Psoas muscle (tissue), 8 donors: ENCODE measurements at places on chromosomes 16 and 17. TPM values are rescaled to one million over a fixed set of nuclear protein-coding genes. Genes with fewer than 3 reads are reported as not detected.

GRCh38 chr16:85936816-85937215, 37.9 kb downstream of the IRF8 start:
- peak; percentile 1 for DNase-seq

DNA sequence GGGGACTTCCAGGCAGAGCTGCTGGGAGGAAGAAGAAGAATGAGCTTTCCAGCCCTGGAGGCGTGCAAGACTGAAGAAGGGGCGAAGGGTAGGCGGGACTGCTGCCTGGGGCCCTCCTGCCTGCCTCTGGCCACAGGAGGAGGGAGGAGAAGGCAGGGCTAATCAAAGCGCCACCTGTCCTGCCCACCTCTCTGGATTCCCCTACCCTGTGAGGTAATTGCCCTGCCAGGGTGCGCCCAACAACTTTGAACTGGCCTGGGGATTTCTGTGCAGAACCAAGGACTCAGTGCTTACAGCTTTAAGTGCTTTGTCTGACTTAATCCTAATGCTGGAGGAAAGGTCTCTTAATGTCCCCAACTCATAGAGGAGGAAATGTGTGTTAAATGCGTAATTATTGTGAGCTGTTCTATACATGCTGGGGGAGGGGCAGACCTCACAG, at the start of gene NOXO1:
TSS of gene NOXO1 (minus strand) at position 72 of the 439 bp plus-strand sequence. CDS start 290 bp downstream, outside the sequence.
- no peak for DNase-seq

DNA sequence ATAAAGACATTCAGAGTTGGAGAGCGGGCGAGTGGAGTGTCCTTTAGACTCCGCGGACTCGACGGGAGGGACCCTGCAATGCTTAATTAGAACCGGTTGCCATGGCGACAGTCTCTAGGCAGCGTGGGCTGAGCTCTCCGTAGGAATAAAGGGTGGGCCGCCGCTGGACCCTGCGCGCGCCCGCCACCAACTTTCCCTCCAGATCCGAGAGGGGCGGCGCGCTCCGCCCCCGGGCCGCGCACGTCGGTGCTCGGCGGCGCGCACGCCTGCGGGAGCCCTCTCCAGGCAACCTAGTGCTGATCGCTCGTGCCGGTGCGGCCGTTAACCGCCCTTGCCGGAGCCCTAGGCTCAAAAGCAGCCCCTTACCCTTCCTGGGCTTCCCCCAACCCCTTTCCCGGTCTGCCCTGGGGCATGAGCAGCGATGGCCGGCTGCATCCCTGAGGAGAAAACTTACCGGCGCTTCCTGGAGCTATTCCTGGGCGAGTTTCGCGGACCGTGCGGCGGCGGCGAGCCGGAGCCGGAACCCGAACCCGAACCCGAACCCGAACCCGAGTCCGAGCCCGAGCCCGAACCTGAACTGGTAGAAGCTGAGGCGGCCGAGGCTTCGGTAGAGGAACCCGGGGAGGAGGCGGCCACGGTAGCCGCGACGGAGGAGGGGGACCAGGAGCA, at the start of gene PPM1E:
TSS of gene PPM1E (plus strand) at position 278 of the 669 bp plus-strand sequence.
- DNase-seq = peak; percentile 55

DNA sequence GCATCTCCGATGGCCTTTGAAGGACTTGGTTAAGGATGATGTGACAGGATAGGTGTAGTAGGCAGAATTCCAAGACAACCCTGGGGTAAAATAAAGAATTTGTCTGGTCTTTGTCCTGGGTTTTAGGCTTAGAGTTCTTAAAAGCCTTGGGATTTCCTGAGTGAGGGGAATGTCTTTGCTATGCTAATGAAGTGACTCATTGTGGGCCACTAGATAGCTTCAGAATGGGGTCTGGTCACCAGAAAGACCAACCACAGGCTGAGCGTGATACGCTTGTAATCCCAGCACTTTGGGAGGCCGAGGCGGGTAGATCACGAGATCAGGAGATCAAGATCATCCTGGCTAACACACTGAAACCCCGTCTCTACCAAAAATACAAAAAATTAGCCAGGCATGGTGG, 182.8 kb upstream of the TOX3 start:
- DNase-seq = no peak

DNA sequence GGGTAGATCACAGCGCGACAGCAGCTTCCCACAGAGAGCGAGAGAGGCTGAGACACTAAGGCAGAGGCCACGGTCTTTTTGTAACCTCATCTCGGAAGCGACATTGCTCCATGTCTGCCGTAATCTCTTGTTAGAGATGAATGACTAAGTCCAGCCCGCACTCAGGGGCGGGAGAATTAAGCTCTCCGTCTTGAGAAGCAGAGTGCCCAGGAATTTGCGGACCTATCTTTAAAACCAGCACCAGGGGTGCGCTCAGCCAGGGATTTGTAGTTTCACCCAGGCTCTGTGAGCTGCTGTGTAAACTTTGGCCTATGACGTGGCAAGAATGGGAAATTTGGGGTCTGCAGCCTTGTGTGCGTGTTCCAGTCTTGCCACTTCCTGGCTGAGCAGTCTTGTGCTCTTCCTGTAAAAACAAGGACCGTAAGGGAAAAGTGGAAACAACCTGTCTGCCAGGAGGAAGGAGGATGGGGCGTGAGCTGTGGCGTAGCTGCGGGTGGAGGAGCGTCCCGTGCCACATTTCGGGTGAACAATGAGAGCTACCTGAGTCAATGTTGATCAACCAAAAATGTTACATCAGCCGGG, 16.0 kb upstream of the JPH3 start:
- no peak for DNase-seq

DNA sequence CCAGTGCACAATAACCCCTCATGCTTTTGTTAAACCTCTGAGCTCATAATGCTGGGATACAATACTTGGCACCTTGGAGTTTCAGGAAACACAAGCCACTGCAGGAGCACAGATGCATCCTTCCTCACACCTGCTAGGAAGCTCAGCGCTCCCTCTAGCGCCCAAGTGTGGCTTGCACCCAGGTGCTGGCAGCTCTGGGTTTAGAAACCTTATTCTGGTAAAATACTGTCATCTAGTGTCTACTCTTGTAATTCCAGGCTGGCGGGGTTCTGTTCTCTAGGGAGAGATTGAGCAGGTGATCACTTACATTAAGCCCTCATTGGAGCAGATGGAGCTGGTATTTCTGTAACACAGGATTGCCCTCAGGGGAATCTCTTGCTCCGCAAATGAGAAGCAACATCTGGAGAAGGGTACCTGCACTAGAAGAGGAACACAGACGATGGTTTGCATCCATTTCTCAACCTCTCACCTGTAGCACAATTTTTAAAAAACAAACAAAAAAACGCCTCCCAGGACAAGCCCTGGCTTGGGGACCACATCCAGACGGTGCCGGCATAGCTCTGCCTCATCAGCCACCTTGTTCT, 1.5 kb downstream of the CCL1 start:
- peak; percentile 90 for DNase-seq

GRCh38 chr17:82640036-82640435, 8.2 kb downstream of the WDR45B start:
- DNase-seq = no peak

DNA sequence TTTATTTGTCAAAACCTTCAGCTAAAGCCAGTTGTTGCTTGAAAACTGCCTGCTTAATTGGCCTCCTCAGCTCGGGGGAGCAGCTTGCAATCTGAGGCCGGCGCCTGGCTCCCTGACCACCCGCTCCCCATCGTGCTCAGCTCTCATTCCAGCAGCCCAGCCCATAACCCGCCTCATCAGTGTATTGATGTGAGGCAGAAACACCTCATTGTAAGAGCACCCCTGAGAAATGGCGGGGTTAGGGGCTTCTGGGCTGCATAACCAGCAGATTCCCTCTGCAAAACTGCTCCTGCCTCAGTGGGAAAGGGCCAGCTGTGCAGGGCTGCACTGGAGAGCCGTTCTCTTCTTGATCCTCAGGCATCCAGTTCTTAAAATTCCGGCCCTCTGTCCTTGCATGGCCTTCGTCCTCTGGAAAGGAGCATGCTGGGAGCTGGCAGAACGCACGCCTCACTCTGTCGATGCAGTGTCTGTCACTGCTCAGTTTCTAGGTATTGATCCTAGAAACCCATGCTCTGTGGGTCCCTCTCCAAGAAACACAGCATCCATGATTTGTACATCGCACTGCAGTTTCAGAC, 113.8 kb upstream of the CHMP6 start:
- no peak for DNase-seq

YBX2 gene
- polyA plus RNA-seq = 0.21 TPM

KRTAP3-2 gene
- polyA plus RNA-seq = not detected

ITGA2B gene
- polyA plus RNA-seq = 0.69 TPM

CYB5D1 gene
- 31.7 TPM for polyA plus RNA-seq
